HTR-8/SVneo (cell line): ENCODE measurements at places on chromosomes 13 and 19.

GRCh38 chr13:26529441-26529840, 28.0 kb upstream of the WASF3 start:
- peak; percentile 34 for DNase-seq

DNA sequence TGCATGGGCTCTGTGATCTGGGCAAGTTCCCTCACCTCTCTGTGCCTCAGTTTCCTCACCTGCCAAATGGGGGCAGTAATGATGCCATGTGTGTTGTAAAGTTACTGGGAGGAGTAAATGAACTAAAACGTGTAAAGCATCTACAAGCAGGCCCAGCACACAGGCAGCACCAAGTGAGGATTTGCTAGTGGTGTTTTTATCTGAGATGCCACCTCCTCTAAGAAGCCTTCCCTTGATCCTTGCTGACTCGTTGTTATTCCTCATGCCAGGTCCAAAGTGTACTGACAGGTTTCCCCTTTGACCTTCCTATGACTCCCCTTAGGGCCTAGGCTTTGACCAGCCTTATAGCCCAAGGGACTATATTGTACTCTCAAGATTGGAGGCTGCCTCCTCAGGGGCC, 1.5 kb upstream of the UQCRFS1 start:
- no peak for DNase-seq

DNA sequence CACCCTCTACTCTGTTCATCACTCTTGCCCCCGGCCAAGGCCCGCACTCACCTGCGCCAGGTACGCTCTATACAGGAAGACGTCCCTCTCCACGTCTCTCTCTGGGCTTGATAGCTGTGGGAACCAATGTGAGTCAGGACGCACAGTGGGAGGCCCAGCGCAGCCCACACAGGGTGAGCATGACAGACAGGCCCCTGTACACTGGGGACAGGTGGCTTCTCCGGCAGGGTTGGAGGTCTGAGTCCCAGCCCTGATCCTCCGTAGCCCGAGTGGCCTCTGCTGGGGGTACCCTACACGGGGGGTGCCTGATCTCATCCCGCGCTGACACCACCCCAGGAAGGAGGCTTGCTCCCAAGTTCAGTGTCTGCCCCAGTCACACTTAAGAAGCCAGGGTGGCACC, 6.3 kb downstream of the COPE start:
- no peak for DNase-seq

GRCh38 chr19:46915386-46915785, 54.6 kb downstream of the ARHGAP35 start:
- DNase-seq = no peak

DNA sequence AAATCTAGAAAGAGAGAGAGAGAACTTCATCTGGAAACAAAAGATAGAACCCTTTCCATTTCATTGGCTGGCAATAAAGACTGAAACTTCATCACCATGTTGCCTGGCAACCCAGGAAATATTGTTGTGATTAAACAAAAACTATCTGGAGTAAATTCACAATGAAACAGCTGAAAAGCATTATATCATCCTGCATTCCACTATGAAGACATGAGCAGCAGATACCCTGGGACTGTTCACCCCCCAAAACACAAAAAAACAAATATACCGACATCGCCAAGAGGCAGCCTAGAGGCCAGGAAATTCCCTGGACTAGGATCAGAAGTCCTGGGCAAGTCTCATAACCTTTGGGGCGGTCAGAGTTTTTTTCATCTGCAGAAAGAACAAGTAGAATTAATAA, 158.3 kb downstream of the FOXO1 start:
- no peak for DNase-seq

GRCh38 chr13:27921421-27921960, 1.7 kb downstream of the PDX1 start:
- no peak for DNase-seq

- no peak for DNase-seq
Observed at GRCh38 chr13:58908019-58908679, 1255.6 kb downstream of the DIAPH3 start.
